ENCODE measurements at places on chromosomes 6 and 20.

GRCh38 chr6:89239338-89239737, 22.2 kb upstream of the GABRR1 start:
- DNase-seq: peak; percentile 26

GRCh38 chr6:47221565-47221964, 88.1 kb downstream of the TNFRSF21 start:
- no peak for DNase-seq

DNA sequence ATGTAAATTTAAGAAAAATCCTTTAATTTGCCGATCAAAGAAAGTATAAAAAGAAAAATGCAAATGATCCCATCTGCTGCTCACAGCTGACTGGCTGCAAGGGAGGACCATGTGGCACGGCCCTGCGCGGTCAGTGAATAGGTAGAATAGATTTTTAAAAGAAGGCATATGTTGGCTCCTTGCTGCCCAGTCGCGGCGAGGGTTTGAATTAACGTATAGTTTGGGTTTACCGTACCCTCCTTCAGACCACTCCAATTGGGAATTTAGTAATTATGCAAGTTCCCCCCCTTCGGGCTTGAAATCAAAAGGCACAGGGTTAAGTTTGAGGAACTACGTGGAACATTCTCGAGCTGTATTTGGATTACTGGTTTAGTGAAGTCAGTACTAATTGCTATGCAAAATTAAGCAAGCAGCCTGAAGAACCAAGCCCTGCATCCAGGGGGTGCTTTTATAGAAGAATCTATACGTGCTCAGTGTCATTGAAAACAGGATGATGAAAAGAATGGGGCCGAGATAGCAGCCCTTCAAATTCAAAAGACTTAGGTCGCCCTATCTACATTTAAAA, 1.1 kb upstream of the BEND3 start:
- DNase-seq: peak; percentile 25

- DNase-seq: peak; percentile 83
These were observed at the start of gene PEDS1 for GRCh38 chr20:50153500-50154377. Gene PEDS1, minus strand, starts transcription at chr20:50153723. Its CDS starts 86 bp downstream, at chr20:50153637.

DNA sequence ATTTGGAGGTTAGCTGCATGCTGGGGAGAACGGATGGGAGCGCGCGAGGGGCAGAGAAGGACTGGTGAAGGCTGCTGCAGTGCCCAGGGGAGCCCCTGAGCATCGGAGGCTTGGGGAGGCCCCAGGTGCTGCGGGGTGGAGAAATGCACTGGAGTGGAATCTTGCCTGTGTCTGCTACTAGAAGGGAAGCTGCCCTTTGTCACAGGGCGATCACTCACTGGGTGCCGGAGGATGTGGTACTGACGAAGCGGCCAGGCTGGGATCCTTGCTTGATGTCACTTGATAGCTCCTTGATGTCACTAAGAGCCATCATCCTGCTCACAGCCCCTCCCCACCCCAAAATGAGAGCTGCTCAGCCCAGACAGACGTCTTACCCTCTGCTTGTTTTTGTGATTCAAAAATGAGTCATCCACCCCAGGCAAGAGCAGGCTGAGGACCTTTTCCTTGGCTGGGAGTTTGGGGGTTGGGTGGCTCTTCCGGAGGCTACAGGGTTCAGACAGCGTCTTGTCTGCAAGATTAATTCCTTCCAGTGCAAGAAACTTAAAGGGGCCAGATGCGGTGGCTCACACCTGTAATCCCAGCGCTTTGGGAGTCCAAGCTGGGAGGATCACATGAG, 62.6 kb upstream of the PMEPA1 start:
- peak; percentile 35 for DNase-seq

- no peak for DNase-seq
These were observed 52.8 kb downstream of the TBC1D7 start for GRCh38 chr6:13275435-13275989.

DNA sequence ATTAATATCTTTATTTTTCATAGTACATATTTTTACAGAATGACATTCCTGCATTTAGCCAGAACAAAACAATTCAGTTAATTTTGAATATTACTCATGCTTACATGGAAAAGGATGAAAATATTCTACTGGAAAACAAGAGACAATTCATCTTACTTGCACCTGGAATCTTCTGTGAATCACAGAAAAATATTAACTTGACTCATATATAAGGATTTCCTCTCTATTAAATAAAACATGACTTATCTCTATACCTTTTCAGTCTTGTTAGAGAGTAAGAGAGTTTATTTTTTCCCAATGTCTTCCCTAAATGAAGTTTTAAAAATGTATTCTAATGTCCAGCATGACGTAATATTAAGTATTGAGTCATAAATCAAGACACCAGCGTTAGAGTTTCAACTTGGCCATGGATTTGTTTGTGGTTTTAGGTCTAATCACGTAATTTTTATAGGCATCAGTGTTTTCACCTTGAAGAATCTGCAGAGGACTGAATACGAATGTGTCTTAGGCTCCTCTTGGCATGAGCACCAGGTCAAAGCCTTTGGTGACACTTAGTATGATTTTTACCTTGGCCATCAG, 445.1 kb upstream of the JAG1 start:
- DNase-seq: no peak

- DNase-seq: no peak
These were observed 185.9 kb downstream of the MAFB start for GRCh38 chr20:40503119-40503518.

- DNase-seq: no peak
These were observed 104.0 kb downstream of the QRSL1 start for GRCh38 chr6:106733386-106733785.

DNA sequence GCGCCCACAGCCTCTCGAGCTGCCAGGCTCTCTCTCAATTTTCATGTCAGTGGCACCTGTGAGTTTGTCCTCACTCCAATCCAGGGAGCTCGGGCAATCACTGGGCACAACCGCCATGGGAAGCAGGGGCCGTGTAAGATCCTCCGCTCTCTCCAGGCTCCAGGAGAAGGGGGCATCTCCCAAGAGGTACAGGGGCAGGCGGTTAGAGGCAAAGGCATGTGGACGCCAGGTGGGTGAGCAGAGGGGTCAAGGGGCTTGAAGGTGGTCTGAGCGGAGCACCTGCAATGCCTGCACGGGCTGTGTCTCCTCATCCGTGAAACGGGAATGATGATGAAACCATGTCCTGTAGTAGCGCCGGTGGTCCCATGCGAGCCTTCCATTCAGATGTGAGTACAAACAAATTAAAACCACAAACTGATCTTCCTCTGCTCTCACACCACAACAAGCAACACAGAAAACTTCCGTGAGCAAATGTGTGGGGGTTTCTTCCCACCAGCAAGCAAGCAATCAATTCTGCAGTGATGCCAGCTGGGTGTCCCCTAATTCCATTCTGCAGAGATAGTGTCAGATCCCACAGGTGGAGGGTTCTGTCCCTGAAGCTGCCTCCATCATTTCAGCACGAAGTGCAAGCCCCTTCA, 222.5 kb upstream of the PMEPA1 start:
- no peak for DNase-seq

DNA sequence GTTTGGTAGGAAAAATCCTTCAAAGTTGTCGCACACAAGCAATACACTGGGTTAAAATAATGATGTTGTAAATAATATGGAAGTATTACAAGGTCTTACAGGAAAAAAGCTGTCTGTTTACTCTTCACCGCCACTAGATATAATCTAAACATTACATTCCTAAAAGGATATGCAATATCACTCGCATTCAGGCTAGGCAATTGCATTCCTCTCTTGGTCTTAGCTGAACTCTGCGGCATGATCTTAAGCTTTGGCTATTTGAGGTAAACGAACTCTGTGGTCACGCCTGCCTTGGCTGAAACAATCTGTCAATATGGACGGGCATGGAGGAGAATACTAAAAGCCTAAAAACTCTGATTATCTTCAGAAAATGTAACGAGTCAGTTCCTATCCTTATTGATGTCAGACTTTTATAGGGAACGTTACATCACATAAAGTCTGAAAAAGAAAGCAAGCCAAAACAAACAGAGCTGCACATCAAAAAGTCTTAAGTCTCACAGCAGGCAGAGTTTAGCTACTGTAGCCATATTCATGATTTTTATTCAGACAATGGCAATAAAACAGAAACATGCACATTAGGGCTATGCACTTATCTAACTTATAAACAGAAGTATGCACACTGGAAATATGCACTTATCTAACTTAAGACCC, 30.8 kb upstream of the FILIP1 start:
- no peak for DNase-seq

DNA sequence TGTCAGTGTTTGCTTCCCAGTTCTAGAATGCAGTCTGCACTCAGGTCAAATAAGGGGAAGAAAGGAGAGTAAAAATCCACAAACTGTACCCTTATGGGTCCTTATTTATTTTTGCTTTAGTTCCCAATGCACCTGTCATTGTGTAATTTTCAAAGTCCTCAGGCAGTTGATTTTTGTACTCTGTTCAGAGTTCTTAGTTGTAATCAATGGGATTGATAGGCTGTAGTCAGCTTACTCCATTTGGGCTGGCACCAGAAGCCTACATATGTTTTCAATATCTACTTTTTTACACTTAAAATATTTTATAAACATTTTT, 18.6 kb downstream of the AIG1 start:
- DNase-seq: no peak

DNA sequence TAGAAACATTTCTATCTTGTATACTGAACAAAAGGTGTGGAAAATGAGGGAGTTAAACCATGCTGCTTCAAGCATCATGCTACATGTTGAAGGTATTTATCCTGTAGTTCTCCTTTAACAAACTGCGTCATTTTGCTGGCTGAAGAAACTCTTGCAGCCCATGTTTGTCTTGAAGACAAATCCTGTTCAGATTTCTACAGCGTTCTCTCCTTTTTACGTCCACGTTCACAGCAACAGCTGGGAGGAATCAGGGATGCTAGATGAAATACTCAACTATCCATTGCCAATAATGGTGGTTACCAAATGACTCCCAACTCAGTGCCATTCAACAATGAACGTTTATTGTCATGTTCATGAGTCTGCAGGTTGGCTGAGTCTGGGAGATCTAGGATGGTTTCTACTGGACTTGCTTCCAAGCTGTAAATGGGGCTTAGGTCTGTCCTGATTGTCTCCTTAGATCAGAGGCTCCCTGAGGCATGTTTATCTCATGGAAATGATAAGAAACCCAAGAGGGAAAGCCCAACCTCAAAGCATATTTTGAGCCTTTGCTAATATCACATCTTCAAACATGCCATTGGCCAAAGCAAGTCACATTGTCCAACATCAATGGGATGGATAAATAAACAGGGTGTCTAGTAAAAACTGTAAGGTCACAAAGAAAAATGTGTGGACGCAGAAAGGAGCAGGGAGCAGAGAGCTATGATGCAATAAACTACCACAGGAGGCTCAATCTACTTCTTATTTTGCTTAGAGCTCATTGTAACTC, 2.7 kb upstream of the PLCB1 start:
- DNase-seq: no peak

- DNase-seq: no peak
These were observed 89.3 kb downstream of the ASXL1 start for GRCh38 chr20:32447136-32448027.

- DNase-seq: no peak
These were observed at the start of gene COL9A1 for GRCh38 chr6:70303034-70303525. Gene COL9A1, minus strand, starts transcription at chr6:70303084. Its CDS starts 160 bp downstream, at chr6:70302924.

GRCh38 chr6:146868671-146869209, 270.0 kb downstream of the ADGB start:
- no peak for DNase-seq

GRCh38 chr6:56772737-56773184, 130.1 kb upstream of the DST start:
- DNase-seq: no peak

DNA sequence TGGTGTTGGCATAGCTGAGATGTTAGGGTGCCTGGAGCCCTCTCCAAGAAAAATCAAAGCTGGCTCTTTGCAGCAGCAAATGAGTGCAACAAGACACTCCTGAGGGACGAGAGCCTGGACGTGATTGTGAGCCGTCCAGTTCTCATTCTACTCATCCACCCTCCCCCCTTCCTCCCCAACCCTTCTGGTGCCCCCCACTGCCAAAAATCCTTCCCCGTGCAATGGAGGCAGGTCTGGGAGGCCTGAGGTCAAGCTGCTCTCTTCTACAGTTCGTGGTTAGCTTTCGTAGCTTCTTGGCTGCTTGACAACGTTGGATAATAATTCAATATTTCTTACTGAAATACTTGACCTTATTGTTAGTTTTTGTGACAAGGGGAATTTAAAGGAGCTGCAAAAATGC, 185.3 kb upstream of the SUPT3H start:
- DNase-seq: no peak

DNA sequence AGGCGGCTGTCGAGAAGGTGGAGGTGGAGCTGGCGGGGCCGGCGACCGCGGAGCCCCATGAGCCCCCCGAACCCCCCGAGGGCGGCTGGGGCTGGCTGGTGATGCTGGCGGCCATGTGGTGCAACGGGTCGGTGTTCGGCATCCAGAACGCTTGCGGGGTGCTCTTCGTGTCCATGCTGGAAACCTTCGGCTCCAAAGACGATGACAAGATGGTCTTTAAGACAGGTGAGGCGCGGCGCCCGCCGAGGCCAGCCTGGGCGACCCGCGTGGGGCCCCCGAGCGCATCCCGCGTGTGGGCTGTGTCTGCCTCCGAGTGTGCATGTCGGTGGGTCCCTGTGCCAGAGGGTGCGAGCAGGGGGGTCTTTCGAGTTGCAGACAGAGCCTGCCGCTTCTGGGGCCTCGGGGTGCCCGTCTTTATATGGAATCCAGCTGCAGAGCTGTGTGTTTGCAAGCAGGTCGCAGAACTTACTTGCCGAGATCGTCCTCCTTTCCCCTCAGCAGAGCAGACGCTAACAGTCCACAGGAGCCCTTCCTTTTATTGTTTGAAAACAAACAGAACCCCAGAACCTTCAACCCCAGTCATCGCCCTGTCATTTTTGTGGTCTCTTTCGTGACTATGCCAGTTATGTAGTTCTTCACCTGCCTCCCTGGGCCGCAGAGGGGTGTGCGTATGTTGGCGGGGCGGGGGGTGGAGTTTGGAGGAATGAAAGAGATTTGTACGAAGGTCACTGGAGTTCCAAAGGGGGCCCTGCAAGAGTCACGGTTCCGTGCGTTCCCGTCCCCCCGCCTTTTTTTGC, 766 bp downstream of the SLC16A10 start:
- DNase-seq: peak; percentile 70

DNA sequence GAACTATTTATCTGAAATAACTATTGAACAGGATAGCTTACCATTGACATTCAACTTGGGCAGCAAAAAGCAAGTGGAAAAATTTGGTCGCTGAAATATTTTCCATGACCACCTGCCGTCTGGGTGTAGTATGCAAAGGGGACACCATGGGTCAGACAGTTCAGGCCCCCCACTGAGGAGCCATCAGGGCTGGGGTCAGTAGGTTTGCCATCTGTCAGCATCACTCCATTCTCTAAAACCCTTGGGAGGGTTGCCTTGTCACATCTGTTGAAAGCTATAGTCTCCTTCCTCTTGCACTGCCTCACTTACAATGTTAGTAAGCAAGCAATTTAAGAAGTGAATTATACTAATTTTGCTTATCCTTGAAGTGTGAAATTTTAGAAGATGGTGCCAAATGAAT, 44.9 kb downstream of the NRN1 start:
- no peak for DNase-seq

- DNase-seq: no peak
These were observed 66.6 kb downstream of the ECT2L start for GRCh38 chr6:138862456-138862855.

GRCh38 chr20:63697357-63697867, 960 bp downstream of the TNFRSF6B start:
- no peak for DNase-seq

GRCh38 chr6:82951389-82951788, 114.3 kb downstream of the UBE3D start:
- no peak for DNase-seq

- no peak for DNase-seq
These were observed 6.9 kb downstream of the SIGLEC1 start for GRCh38 chr20:3705491-3705969.

- no peak for DNase-seq
These were observed 118.7 kb downstream of the HFE start for GRCh38 chr6:26205625-26206574.

GRCh38 chr20:39699166-39699725, 737.1 kb downstream of the DHX35 start:
- no peak for DNase-seq

GRCh38 chr20:62782893-62783278, 13.4 kb upstream of the MRGBP start:
- no peak for DNase-seq
